ENCODE measurements at places on chromosomes 16 and 17.
A peak's percentile ranks its signal among the peaks of the same experiment; 100 is the strongest.

DNA sequence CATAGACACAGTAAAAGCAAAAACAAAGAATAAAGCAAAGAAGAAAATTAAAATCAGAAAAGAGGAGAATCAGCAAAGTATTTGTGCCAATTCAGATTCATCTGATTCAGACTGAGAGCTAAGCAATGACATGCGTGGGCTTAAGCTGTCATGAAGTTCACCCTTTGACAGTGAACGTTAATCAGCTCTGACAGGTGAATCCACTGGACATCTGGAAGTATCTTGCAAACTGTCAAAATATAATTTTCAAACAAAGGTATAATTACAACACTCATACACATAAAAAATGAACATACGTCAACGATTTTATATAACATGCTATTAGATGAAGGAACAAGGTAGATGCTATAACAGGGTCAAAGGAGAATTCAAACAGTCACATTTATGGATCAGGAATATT is 596.3 kb upstream of the SALL1 start:
- DNase-seq, result no peak

DNA sequence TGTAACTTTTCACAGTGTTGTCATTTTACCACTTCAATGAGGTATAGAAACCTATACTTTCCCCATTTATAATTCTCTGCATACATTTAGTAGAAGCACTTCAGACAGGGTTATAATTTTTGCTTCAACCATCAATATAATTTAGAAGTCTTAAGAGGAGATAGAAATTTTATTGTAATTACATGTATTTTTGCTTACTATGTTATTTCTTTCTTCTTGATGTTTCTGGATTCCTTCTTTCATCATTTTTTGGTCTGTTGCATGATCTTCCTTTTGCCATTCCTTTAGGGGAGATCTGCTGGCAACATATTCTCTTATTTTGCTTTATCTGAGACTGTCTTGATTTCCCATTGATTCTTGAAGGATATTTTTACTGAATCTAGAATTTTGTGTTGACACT is 31.1 kb downstream of the SPECC1 start:
- no peak for DNase-seq

DNA sequence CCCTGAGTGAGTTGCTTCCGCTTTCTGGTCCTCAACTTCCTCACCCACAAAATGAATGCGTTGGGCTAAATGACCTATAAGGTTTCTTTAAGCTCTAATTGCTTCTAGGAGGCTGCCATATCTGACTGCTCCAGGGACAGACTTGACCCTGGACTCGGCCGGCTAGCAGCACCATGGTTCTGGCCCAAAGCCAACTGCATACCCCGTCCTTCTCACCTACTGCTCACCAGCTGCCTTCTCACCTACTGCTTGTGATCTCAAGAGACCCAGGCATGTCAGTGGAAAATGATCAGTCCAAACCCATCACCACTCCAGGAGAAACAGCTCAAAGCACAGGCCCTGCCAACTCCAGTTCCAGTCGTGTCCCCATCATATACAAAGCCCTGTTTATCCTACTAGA is 124.3 kb upstream of the IRX5 start:
- DNase-seq, result no peak

GRCh38 chr16:69903865-69904415 is 47.2 kb upstream of the CLEC18A start:
- no peak for DNase-seq

DNA sequence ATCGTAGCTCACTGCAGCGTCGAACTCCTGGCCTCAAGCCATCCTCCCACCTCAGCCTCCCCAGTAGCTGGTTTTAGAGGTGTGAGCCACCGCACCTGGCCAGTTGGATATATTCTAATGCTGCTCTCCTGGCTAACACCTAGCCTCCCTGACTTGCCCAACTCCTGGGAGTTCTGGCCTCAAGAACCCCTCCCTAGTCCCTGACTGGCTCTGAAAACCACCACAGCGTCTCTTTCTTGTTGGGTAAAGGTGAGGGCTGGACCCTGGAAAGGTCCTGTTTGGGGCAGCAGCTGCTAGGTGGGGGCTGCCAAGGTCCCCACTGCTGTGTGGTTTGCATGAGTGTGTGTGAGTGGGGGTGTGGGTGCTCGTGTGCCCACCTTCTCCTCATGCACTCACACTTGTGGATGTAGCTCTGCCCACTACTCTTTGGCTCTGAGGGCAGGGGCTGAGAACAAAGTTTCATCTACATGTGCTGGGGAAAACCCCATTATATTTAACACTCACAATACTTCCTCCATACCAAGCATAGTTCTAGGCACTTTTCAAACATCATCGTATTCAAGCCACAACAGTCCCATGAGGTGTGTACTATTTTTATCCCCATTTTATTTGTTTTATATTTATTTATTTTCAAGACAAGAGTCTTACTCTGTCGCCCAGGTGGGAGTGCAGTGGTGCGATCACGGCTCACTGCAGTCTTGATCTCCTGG is 7.1 kb upstream of the SPNS3 start:
- DNase-seq, result no peak

DNA sequence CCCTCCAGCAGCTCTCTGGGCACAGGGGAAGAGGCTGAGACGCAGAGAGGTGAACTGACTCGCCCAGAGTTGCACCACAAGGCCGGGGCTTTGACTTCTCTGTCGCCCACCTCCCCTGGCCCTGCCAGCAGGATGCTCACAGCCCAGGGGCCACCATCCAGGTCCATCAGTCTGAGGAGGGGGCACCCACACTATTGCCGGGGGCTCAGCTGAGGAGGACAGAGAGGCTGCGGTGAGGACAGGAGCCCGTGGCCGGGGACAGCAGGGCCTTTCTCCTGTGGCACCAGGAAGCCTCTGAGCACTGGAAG is 32.6 kb downstream of the KDM8 start:
- no peak for DNase-seq

- no peak for DNase-seq
Observed at GRCh38 chr17:82376042-82376730, 4.6 kb downstream of the UTS2R start.

- DNase-seq, result no peak
Observed at GRCh38 chr16:67387479-67388079, 5.7 kb downstream of the TPPP3 start.

- peak; percentile 71 for DNase-seq
Observed at GRCh38 chr16:75550211-75550662, 5.8 kb downstream of the TMEM231 start.

GRCh38 chr16:19555938-19556771 is 652 bp downstream of the VPS35L start:
- no peak for DNase-seq

DNA sequence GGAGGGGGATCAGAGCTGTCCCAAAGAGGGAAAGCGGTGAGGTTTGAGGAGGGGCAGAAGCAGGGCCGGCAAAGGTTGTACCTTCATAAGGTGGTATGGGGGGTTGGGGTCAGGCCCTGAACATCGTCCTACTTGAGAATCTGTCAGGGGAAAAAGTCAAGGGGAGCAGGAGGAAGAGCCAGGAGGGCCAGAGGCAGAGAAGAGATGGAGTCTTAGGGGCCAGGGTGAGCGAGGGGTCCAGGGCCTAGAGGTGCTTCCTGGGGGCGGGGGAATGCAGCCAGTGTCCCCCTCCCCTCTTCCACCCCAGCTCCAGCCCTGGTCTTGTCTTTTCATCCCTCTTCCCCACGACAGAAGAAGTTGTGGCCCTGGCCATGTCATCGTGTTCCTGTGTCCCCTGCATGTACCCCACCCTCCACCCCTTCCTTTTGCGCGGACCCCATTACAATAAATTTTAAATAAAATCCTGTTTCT is 1.3 kb upstream of the PRRT2 start:
- DNase-seq, result no peak

DNA sequence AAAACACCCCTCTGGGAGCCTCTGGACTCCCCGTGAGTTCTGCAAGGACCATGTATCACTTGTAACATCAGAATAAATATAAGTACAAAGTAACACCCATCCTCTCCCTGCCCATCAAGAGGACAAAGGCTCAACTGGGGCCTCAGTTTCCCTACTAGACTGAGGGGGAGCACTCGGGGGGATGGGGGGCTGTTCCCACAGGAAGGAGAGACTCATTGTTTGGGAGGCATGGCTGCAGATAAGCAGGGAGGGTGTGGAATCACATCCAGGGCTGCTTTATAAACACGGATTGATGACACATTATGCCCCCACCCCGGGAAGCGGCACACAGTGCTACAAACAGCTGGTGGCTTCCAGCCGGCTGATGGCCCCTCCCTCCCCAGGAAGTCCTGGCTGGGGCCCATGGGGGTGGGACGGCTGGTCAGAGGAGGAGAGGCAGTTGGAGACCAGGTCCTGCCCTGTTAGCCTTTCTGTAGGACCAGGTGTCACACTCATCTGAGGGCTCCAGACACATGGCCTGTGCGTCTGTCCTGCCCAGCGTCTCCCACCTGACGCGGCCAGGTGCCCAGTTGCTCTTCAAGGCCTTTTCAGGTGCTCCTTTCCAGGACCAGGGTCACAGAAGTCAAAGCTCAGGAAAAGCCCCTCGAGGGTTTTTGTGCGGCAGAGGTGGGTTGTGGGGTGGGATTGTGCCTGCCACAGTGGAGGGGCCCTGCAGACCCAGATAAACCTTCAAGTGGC is 1.3 kb upstream of the MPG start:
- peak; percentile 50 for DNase-seq

- DNase-seq, result peak; percentile 97
Observed at GRCh38 chr16:714558-715476, at the start of gene METRN. Gene METRN (plus strand): TSS chr16:715118. CDS start chr16:715290, 172 bp downstream.

DNA sequence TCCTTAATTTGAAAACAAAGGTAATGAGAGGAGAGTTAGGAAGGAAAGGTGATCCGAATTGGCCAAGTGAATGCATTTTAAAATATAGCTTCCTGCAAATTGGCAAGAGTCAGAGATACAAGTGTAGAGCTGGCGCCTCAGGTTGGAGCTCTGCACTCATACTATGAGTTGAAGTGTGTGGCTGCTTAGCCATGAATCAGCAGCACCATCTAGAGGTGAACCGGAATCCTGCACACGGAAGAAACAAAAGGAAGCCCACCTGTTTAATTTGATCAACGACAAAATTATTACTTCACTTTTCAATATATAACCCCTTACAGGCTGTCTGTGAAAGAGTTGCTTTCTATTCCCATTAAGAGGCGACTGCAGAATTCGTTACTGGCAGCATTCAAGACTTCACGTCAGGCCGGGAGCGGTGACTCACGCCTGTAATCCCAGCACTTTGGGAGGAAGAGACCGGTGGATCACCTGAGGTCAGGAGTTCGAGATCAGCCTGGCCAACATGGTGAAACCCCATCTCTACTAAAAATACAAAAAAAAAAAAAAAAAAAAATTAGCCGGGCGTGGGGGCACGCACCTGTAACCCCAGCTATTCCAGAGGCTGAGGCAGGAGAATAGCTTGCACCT is 1253.7 kb upstream of the CDH8 start:
- DNase-seq, result peak; percentile 53

GRCh38 chr16:31429314-31429713 is 1.2 kb upstream of the COX6A2 start:
- no peak for DNase-seq

- DNase-seq, result no peak
Observed at GRCh38 chr17:63998721-63999679, 849 bp downstream of the PRR29 start.

DNA sequence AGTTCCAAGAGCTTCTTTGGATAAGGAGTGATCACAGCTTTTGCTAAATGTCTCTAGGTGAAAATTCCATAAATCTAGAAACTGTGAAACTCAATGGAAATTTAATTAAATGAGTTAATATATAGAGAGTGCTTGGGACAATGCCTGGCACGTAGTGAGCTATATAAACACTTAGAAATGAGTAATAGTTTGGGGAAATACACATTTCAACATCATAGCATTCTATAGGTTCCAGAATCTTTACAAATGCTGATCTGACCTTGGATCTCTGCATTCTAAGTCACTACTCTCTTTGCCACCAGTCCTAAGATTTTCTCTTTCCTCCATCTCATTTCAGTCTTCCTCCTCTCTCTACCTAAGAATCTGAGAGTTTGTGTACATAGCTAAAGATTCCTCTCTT is 175.6 kb downstream of the SOX9 start:
- DNase-seq, result no peak

- DNase-seq, result peak; percentile 96
Observed at GRCh38 chr16:66926961-66927436, 1.7 kb upstream of the RRAD start.

- DNase-seq, result no peak
Observed at GRCh38 chr16:85377388-85378144, 235.6 kb upstream of the GSE1 start.

DNA sequence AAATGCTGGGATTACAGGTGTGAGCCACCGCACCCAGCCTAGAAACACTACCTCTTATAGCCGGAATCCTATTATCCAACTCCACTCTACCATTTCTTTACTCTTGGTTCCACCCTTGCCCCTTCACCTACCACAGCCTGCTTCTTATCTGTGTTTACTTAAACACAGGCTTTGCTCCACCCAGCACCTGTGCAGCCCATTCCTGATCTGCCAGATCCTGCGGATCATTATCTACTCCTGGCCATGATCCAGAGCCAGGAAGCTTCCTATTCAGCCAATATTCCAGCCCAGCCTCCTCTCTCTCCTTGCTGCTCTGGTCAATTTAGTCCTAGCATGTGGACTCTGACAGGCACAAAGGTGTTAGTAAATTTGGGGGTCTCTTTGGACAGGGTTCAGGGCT is 98.8 kb upstream of the MED13 start:
- no peak for DNase-seq
